Activated T-cell treated with anti-CD3 and anti-CD28 coated beads, Interleukin-2, amount 50 U/mL, for 4 hours (primary cell): ENCODE measurements at places on chromosomes 7 and 10. TPM values are rescaled to one million over a fixed set of nuclear protein-coding genes. Genes with fewer than 3 reads are reported as not detected.

Gene GHRHR
- total RNA-seq: not detected

Gene C7orf33
- total RNA-seq: not detected

DNA sequence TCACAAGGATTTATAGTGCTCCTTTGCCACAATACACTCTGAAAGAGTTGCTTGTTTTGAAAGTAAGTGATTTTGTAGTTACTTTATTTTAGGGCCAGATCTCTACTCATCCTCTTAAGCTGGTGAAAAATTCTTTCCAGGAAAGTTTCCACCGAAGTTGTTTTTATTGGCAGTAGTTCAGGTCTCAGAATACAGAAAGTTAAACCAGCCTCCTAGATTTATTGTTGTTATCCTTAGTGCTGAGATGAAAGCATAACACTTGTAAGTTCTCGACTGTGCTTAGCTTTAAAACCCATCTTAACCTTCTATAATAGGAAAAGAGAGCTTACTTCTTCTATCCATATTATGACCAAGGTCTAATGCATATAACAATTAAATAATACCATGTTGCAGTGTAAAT, 5.5 kb downstream of the AP3M1 start:
- DNase-seq: no peak

GRCh38 chr10:484441-484924, 205.0 kb downstream of the DIP2C start:
- no peak for DNase-seq

Gene TMEM270
- total RNA-seq: not detected

- DNase-seq: no peak
Measured at GRCh38 chr10:89238956-89239644, 12.5 kb downstream of the LIPA start.

Gene TEX36
- total RNA-seq: not detected

Gene PRSS37
- not detected for total RNA-seq

DNA sequence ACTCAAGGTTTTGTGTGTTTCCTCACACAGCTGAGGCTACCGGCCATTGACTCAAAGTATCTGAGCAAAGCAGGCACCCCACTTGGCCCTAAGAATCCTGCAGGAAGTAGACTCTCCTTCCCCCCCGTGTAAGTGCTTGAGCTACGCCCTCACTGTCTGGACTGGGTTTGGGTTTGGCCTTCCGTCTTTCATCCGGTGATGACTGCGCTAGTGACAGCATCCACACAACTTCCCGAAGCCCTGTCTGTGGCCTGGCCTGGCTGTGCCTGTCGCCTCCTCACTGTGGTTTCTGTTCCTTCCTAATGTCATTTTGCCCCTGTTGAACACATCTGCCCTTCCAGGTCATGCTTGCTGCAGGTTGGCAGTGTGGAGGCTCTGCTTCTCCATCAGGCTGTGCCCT, 14.5 kb downstream of the C7orf57 start:
- no peak for DNase-seq

GRCh38 chr10:97895084-97895483, 45.4 kb downstream of the GOLGA7B start:
- no peak for DNase-seq

Gene LRGUK
- 0.16 TPM for total RNA-seq

Gene CDH23
- 1.1 TPM for total RNA-seq

Gene PRRT4
- total RNA-seq: 0.42 TPM

Gene LRIT1
- not detected for total RNA-seq

- no peak for DNase-seq
Measured at GRCh38 chr10:62496925-62497324, 122.8 kb downstream of the ZNF365 start.

GRCh38 chr10:60043561-60044241, 137.3 kb upstream of the CCDC6 start:
- DNase-seq: no peak

DNA sequence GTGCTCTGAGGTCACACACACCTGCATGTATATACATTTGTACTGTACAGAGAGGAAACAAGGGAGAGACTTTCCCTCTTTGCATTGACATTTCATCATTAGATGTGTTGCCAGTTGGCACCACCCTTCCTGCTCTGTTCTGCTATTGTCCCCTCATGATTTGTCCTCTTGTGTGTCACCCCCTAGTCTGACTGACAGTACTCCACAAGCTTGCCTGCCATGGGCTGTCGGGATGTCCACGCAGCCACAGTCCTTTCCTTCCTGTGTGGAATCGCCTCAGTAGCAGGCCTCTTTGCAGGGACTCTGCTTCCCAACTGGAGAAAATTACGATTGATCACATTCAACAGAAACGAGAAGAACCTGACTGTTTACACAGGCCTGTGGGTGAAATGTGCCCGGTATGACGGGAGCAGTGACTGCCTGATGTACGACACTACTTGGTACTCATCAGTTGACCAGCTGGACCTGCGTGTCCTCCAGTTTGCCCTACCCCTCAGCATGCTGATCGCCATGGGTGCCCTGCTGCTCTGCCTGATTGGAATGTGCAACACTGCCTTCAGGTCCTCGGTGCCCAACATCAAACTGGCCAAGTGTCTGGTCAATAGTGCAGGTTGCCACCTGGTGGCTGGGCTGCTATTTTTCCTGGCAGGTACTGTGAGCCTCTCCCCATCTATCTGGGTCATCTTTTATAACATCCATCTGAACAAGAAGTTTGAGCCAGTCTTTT, 9.4 kb downstream of the CLDN12 start:
- DNase-seq: no peak

Gene EBF3
- total RNA-seq: not detected

GRCh38 chr7:15558756-15559155, 3.1 kb downstream of the AGMO start:
- DNase-seq: no peak

DNA sequence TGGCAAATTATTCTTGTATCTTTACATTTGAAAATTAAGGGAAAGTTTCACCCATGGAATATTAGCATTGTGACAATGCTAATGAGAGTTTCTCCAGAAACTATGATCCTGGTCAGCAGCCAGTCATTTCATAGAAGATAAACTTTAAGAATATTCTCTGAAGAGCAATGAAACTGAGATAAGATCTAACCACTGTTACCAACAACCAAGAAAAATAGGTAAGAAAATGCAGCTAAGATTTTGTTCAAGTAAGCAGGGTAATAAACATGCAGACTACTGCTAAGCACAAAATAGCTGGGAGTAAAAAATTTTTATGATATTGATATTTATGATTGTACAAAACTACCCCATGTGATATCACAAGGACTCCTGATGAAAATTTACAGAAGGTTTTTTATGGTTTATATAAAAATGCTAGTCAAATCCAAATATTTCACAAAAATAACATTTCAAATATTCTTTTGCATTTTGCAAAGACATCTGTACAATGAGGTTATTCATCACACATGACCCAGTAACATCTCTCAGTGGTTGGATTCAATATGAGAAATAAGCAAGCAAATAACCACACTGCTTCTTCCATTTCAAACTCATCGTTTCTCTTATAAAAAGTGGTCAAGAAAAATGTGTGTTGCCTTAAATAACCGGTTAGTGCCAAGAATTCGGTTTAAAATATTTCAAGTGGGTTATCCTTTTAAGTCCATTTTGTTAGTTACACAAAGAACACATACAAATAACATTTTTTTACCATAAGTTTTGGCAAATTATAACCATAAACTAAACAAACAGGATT, 251.6 kb downstream of the DIP2C start:
- no peak for DNase-seq

DNA sequence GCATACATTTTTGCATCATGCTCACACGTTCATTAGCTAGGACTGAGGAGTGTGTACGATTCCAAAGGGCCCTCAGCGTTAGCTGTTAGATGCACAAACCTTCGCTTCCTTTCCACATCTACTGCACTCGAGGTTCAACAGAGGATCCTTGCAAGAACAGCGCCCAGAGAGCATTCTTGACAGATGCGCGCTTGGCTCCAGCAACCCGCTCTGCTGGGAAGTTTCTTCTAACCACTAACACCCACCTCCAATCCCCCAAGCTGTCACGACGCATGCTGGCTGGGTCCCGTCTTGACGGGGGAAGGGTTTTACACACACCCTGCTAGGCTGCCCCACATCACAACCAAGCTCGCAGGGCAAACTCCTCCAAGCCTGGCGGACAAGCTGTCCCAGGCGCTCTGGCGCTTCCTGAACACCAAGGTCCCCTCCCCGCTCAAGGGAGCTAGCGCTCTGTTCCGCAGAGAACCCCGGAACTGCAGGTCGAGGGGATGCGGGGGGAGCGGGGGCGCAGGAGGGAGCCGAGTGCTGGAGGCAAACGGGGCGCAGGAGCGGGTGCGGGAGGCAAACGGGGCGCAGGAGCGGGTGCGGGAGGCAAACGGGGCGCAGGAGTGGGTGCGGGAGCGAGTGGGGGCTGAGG, 653 bp upstream of the ADRB1 start:
- DNase-seq: no peak
